ENCODE measurements at places on chromosomes 12 and 14.

DNA sequence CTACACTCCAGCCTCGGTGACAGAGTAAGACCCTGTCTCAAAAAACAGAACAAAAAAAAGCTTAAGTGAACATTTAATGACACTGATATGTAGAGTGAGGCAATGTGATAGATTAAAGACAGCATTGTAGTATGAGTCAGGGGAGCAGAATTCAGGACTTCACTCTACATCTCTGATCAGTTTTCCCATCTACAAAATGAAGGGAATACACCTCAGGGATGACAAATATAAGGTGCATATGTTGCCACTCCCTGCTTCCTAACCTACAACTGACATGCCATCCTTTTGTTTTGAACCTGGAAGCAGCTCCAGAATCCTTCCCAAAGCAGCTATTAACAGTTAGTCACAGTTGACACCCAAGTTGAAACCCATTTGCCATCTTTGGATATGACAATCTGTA, 30.9 kb upstream of the STRN3 start:
- DNase-seq, result no peak

GRCh38 chr14:96304956-96305355, 48.9 kb downstream of the BDKRB1 start:
- no peak for DNase-seq

DNA sequence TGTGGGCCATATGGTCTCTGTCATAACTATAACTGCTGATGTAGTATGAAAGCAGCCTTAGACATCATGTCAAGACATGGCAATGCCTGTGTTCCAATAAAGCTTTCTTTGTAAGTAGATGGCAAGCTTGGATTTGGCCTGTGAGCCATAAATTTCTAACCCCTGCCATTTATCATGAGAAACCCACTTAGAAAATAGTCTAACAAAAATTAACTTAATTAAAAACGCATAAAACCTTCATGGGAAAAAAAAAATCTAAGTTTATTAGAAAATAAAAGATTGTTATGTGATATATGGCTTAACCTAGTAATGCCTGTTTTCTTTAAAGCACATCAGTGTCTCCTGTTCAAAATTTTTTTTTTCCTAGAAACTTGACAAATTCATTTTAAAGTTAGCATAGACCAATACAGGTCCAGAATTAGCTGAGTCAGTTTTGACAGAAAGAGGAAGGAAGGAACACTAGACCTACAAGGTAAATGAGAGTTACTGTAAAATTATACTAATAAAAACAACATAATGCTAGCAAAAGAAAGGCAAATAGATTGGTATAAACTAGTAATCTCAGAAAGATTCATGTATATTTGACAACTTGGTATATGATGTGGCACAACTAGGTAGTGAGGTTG, 68.2 kb downstream of the USP15 start:
- DNase-seq, result peak; percentile 40

DNA sequence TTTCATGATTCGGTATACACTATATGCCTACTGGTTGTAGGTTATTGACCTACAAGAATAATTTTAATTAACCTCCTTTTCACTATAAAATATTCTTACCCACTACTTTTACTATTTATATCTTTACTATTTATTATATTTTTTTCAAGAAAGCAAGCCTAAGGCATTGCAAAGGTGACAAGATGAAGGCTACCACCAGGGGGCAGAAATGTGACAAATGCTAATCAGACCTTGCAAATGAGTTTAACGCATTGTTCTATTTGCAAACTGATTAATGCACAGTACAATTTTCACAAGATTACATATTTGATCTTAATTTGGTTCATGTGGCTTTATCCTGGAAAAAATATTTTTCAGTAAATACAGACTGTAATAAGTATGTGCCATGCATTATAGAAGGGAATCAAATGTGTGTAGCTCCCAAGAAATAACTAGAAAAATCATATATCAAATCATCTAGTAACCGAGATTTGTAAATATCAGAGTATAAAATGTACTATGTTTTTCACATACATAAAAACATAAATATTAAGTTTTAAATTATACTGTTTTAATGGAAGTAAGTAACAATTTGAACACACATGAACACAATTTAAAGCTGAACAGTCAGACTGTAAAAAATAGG, 107.0 kb downstream of the ADAMTS20 start:
- DNase-seq, result peak; percentile 36

DNA sequence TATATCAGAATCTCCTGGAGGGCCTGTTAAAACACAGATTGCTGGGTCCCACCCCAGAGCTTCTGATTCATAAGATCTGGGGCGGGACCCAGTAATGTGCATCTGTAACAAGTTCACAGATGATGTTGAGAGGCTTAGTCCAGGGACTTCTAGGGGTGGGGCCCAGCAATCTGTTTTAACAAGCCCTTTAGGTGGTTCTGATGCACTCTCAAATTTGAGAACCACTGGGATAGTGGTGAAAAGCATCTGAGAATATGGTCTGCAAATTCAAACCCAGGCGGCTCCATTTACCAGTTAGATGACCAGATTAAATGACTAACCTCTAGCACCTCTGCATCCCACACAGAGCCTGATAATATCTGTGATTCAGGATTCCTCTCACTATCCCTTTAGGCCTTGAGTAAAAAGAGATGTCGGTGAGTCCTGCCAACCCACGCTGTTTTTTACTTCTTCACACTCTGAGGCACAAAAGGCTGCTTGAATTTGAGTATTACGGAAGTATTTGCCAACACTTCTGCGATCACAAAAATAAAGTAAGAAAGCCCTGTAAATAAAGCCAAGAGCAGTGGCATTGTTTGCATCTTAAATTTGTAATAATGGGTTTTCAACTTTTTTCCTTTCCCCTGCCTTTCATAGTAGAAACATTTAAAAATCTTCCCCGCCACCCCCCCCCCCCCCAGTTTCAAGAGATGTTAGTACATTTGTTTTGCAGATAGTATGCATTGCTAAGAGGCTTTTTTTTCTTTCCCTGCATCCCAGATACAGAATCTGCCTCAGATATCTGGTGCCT, 1.8 kb upstream of the FRS2 start:
- DNase-seq, result no peak

DNA sequence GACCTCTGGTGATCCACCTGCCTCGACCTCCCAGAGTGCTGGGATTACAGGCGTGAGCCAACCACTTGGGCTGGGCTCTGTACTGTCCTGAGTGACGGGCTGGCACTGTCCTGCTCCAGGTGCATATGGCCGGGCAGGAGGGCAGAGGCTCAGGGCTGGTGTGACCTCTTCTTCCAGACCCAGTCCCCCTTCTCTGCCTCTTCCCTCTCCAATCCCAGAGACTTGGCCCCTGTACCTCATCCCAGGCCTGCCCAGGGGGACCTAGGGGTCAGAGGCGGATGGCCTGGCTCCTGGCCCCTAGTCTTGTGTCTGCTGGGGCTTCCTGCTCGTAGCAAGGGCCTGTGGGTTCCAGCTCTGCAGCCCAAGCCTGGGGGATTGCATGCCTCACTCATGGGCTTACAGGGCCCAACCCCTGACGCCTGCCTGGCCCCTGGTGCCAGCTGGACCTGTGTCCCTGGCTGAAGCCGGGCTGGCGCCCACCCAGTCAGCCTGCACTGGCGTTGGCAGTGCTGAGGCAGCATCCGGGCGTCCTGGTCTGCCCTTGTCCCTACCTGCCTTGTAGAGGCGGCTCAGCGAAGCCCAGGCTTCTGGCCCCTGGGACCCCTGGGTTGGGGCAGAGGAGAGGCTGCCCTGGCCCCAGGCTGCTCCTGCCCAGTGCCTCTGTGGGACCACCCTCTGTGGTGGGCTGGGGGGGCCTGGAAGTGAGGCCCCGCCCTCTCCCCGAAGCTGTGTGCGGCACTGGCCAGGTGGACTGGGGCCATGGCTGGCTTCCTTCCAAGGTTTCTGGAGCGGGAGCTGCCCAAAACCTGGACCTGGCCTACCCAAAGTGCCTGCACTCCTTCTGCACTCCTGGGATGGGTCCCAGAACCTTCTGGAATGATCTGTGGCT, 4.3 kb downstream of the TEDC1 start:
- no peak for DNase-seq

DNA sequence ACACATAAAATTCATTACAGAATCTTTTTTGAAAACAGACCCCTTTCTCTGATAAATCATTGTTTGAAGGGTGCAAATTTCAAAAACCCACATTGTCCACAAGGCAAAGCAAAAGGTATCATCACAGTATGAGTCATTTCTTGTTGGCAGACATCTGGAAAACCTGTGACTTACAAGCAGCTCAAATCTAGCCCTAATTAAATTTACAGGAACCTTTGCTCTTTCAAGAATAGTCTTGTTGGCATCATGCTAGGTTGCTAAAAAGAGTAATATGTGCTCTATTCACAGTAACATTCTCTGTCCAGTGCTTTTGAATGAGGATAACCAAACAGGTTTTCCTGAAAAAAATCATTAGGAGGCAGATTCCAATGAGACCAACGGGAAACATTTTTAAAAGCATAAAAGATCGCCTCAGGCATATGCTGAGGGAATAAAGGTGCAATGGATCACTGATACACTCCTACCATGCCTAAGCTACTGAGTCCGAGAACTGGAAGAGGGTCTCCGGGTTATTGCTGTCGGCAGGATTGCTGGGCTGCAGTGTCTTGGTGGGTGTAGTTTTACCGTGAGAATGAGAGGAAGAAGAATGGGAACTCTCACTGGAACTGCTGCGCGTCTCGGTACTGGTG, 55.5 kb upstream of the TTC7B start:
- DNase-seq, result peak; percentile 15

DNA sequence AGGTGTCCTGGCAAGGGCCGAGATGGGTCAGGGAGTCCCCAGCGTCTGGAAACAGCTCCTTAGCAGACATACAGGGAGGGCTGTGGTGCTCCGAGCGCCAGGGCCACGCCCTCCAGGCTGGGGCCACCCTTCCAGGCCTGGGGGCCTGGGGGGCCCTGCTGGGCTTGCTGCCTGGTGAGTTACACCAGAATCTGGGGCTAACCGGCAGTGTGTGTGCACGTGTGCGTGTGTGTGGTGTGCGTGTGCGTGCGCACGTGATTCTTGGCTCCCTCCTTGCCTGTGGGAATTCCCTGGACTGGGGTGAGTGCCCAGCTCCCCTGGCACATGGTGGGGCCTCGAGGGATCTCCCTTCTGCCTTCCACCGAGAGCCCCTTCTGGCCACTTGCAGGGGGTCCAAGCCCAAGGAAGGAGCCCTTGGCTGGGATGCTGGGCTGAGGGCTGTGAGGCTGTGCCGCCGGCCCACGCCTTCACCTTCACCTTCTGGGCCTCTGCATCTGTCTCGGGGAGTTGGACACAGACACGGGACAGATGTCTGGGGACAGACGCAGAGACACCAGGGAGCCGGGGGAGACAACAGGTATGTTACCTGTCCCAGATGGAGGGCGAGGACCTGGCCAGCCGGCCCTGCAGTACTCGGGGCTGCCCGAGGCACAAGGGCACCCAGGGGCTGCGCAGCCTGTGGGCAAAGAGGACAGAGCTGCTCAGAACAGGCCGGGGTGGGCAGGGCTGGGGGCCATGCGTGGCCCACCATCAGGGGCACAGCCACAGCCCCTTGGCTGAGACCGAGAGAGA, 37.2 kb downstream of the BEGAIN start:
- no peak for DNase-seq

DNA sequence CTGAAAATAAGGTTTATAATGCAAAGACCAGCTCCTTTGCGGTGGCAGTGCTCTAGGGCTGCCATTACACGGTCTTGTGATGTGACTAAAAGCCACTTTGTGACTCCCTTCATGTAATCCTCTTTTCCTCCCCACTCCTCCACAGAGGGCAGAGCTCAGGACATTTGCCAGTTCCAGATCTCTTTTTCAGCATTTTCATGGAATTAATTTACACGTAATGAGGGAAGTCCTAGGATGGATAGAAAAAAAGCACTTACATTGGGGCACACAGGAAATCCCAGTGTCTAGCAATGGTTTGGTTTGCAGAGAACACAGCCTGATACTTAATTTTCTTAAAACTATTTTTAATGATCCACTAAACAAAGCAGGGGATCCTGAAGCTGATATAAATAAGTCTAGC, 17.5 kb upstream of the ATF1 start:
- DNase-seq, result no peak

DNA sequence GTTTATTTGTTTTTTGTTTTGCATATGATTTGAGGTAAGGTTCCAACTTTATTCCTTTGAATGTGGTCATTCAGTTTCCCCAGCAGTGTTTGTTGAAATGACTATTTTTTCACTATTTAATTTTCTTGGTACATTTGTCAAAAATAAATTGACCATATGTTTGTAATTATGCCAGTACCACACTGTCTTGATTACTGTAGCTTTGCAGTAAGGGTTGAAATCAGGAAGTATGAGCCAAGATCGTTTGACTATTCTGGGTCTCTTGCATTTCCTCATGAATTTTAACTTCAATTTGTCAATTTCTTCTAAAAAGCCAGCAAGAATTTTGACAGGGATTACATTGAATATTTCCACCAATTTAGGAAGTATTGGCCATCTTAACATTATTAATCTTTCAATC, 199.3 kb upstream of the PPFIA2 start:
- DNase-seq, result no peak

DNA sequence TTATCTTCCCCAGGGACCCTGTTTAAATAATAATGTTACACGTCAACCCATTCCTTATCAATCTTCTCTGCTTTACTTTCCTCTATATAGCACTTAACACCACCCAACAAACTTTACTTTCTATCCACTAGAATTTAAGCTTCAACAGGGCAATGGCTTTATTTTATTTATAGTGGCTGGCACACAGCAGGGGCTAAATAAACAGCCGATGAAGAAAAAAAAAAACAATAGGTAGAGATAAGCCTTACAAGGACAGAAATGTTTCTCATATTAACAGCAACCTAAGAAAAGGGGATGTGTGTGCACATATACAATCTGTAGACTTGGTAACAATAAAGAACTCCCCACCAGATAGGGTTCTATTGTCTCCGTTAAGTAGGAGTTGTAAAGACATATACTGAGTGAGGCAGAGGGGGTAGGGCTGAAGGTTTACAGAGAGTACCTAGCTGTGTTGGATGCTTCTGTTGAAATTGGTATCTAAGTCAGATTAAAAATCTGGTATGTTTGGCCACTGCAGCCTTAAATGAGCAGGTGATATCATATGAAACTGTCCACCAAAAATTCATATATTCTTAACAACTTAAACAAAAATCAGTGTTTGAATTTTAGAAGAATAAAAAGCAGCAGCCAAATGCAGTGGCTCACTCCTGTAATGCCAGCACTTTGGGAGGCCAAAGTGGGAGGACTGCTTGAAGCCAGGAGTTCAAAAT, 24.7 kb upstream of the AP4S1 start:
- DNase-seq, result no peak

DNA sequence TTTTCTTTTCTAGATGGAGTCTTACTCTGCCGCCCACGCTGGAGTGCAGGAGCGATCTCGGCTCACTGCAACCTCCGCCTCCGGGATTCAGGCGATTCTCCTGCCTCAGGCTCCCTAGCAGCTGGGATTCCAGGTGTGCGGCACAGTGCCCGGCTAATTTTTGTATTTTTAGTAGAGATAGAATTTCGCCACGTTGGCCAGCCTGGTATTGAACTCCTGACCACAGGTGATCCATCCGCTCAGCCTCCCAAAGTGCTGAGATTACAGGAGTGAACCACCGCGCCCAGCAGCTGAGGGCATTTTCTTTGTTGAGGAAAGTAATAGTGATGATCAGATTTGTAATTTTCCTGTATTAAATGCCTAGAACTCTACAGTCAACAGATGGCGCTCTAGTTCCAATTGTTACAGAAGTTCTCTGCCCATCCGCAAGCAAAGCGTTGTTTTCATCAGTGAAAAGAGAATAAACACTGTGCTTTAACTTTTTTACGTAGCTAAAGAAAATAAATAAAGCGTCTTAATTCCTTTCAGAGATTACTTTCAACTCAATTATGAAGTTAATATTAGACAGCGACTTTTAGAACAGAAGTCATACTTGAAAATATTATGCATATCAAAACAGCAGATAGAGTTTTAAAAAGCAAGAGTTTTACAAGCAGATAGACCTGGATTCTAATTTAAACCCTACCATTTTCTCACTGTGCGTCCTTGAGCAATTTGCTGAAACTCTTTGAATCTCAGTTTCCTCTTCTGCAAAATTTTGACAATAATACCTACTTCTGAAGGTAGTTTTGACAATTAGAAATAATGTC, 335.1 kb downstream of the DUSP6 start:
- DNase-seq, result peak; percentile 62
